Right renal pelvis (tissue), 4 donors: ENCODE measurements at places on chromosomes 12 and 14.

- DNase-seq, result no peak
Observed at GRCh38 chr12:45913631-45914030, 76.7 kb downstream of the SCAF11 start.

GRCh38 chr14:35879654-35880249, 53.6 kb downstream of the BRMS1L start:
- no peak for DNase-seq

- no peak for DNase-seq
Observed at GRCh38 chr12:116432314-116432750, 126.8 kb upstream of the MAP1LC3B2 start.

DNA sequence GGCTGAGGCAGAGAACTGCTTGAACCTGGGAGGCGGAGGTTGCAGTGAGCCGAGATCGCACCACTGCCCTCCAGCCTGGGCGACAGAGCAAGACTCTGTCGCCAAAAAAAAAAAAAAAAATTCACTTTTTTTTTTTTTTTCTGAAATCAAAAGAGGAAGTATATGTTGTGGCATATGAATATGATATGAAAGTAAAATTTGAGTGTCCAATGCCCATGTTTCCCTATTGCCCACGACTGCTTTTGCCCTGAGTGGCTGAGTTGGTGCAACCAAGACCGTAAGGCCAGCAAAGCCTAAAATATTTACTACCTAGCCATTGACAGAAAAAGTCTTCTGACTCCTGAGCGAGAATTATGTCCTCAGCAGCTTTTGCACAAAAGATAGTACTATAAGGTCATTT, 101.7 kb upstream of the PARP11 start:
- no peak for DNase-seq

DNA sequence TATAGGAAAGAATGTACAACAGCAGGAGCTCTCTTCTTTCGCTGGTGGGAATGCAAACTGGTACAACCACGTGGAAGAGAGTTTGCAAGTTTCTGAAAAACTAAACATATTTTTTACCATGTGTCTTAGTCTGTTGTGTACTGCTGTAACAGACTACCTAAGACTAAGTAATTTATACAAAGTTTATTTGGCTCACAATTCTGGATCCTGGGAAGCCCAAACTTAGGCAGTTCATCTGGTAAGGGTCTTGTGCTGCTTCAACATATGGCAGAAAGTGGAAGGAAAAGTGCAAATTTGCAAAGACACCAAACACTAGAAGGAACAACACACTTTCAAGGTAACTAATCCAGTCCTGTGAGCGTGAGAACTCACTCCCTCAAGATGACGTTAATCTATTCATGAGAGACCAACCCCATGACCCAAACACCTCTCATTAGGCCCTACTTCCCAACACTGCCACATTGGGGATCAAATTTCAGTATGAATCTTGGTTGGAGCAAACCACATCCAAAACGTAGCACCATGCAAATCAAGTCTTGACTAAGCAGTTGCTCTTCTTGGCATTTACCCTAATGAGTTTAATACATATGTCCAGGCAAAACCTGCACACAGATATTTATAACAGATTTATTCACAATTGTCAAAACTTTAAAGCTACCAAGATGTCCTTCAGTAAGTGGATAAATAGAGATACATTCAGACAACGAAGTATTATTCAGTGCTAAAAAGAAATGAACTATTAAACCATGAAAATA, 481.9 kb upstream of the FOXG1 start:
- DNase-seq, result no peak

- no peak for DNase-seq
Observed at GRCh38 chr12:111932241-111932640, 80.7 kb downstream of the TMEM116 start.

DNA sequence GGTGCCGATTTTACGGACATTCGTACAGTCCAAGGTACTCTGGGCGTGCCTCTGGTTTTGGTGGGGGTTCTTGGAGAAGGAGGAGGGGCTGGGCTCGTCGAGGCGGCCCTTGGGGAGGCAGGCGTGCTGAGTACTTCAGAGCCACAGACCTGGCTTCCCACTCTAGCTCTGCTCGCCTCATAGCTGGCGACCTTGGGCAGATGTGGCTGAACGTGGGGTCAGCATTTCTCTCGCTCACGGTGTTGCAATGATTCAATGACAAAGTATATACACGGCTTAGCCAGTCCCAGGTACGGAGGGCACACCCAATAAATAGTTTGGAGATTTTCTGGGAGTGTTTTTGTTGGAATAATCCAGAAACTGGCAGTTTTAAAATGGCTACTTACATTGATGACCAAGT, 75.1 kb downstream of the FOXN4 start:
- DNase-seq, result no peak

DNA sequence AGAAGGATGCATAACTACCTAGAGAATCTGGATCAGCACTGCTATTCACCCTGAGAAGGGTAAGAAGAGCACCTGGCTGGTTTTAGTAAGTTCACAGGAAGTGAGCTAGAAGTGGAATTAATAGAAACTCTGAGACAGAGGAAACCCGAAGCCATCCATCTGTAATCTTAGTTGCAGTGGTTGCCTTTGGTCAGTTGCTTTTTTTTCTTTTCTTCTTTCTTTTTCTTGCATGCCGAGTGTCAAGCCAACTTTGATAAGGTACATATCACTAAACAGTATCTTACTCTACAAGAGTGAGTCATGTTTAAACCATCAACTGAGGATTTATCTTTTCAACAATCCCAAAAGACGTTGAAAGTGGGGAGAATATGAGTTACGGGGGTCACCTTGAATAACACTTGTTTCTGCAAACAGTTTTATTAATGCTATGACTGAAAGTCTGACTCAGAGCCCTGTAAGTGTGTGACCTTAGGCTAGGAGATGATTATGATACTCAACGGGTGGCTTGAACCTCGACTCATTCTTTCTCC, 26.7 kb downstream of the C12orf75 start:
- DNase-seq, result no peak

- no peak for DNase-seq
Observed at GRCh38 chr12:123075646-123076171, 75.2 kb downstream of the PITPNM2 start.

- DNase-seq, result no peak
Observed at GRCh38 chr12:45256721-45257120, 40.8 kb downstream of the ANO6 start.

DNA sequence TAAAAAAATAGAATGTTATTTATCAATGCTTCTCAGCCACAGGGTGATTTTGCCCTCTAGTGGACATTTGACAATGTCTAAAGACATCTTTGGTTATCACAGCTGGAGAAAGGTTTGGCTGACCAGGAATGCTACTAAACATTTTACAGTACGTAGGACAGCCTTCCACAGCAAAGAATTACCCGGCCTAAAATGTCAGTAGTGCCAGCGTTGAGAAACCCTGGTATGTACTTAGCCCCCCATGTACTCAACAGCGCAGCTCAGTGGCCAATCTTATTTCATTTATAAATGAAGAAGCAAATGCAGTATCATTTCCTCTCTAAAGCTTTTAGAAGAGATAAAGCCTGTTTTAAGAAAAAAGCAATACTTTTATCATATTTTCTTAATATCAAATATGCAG, 5.8 kb downstream of the MARK3 start:
- DNase-seq, result no peak

DNA sequence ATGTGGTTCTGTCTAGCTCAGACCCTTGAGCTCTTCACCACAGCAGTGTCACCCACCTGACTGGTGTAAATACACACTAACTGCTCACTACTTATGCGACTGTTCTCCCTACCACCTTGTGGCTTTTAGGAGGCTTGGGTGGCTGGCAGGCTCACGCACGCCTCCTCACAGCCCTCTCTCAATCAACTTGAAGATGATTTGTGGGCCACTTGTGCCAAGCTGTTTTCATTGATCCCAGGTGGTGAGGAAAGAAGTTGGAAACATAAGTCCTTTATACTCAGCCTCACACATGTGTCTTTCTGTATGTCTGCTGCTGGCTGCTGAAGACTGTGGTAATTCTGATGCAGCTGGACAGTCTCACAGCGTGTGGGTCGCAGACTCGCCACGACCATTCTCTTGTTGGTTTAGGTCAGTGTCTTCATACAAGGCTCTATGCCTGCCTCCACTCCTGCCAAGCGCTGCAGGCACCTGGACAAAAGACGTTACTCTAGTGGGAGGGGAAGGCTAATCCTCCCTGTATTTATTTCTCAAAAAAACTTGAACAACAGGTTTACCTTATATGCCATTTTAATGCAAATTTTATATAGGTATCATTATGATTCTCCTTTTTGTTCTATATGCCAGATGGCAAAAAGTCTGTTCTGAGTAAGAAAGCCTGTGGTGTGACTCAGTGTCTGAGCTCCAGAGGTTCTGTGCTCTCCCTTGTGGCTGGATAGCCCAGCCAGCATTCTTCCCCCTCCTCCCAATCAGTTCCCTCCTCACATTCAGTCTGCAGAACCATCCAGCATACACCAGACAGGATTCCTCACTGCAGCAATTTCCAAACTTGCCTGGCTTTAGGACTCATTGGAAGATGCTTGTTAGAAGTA, 115.6 kb downstream of the DIP2B start:
- no peak for DNase-seq

GRCh38 chr14:70425354-70425753, 8.5 kb upstream of the SYNJ2BP start:
- DNase-seq, result no peak

- no peak for DNase-seq
Observed at GRCh38 chr12:122721057-122721545, 4.5 kb upstream of the HCAR3 start.

- no peak for DNase-seq
Observed at GRCh38 chr14:26606729-26607312, 9.0 kb upstream of the NOVA1 start.

DNA sequence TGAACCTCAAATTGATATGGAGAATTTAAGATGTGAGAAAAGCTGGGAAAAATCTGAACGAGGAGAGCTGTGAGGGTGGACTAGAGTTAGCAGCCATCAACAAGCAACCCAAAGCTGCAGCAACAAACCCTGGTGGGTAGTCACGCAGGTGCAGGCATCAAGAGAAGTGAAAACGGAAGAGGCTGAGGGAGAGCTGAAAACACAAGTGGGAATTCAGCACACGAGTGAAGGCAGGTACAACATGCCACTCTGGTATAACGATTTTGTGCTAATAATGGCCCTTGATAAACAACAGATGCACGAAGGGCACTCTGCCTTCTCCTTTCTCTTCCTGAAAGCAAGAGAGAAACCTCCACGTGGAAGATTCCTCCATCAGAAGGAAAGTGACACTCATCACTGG, 11.5 kb downstream of the TCL1B start:
- no peak for DNase-seq

GRCh38 chr14:47744155-47744554, 68.8 kb upstream of the MDGA2 start:
- DNase-seq, result no peak

- no peak for DNase-seq
Observed at GRCh38 chr12:79629561-79629960, 61.2 kb downstream of the PAWR start.

GRCh38 chr12:113818283-113818682, 147.8 kb downstream of the RBM19 start:
- DNase-seq, result no peak

DNA sequence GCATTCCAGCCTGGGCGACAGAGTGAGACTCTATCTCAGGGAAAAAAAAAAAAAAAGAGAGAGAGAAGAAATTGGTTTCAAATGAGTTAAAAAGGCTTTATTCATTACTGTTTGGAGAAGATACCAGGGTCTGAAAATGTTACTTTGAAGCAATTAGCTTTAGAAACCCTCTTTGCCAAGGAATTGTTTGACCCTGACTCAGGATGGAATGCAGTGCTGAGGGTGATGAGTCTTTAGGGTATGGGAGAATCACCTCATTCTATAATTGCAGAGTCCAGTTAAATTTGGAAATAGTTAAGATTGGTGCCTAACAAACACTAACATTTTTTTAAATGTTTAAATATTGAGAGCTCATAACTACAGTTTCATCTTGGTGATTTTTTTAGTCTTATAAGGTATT, 13.3 kb downstream of the RAP1B start:
- no peak for DNase-seq

DNA sequence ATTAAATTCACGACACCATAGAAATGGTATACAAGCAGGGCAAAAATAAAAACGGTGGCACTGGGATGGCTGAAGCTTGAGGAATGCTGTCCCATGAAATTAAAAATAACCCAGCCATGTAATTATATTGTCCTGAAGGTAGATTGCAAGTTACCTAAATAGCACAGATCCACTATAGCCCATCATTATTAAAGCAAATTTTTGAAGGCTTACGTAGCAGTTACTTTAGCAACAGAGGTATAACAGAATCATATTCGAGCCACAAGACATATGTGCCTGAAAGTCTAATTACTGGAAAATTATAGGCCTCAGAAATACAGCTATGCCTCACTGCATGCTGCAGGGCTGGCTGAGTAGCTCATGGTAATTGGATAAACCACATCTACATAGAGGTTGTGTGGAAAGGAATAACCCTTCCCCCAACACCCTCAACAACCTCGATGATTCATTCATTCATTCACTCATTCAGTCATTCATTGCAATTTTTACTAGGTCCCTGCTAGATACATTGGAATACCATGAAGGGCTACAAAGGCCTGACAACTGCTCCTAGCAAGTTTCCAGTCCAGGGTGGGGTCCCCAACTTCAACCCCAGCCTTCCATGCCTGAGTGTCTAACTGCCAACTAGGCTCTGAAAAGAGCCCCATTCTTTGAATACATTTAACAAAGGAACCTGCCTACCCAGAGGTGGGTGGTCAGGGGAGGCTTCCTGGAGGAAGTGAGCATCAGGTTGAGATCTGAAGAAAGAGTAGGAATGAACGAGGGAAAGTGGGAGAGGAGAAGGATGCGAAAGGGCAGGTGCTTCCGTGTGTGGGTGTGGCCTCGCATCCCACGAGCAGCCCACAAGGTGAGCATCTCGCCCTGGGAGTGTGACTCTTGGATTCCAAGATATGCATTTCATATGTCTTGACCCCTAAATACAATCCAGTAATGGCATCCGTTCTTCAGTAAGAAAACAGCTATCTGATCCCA, 18.0 kb upstream of the CMKLR1 start:
- DNase-seq, result no peak

DNA sequence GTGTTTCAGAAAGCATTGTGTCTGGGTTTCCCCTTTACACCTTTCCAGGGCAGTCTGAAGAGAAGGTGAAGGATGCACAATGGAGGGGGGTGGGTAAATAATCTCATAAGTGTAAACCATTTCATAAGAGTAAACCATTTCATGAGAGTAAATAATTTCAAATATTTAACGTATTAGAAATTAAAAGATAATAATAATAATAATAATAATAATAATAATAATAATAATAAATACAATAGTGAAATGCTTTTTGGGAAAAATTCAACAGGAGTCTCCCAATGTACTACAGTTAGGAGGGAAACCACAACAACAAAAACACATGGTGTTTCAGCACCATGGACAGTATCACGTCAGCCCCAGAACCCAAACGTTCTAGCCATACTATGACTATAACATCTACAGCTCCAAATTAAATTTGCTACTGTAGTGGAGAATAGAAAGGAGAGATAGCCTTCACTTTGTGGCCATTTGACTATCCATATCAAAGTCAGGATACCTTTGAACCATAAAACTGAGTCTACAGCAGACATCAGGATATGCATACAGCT, 691.8 kb downstream of the BCL11B start:
- peak; percentile 22 for DNase-seq

GRCh38 chr12:114025935-114026334, 59.8 kb upstream of the RBM19 start:
- DNase-seq, result no peak
